ENCODE measurements at places on chromosomes 2 and 18. TPM values are rescaled to one million over a fixed set of nuclear protein-coding genes. Genes with fewer than 3 reads are reported as not detected.

- DNase-seq = no peak
Measured at GRCh38 chr18:10018289-10018688, 104.5 kb downstream of the VAPA start.

DNA sequence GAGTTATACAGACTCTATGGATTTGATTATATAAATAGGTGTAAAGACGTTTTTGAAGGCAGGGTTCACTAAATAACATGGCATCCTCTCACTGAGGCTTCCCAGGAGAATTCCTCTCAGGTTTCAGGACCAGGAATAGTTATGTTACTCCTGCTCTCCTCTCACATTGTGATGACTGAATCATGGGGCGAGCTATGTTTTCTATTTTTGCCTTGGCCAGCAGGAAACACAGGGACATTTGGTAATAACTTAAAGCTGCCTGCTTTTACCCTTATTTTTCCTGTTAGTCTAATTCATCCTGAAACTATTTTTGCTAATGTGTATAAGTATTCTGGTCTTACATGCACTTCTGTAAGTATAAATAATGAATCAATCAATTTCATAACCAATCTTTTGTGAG is 115.3 kb upstream of the ITGB6 start:
- DNase-seq = no peak

DNA sequence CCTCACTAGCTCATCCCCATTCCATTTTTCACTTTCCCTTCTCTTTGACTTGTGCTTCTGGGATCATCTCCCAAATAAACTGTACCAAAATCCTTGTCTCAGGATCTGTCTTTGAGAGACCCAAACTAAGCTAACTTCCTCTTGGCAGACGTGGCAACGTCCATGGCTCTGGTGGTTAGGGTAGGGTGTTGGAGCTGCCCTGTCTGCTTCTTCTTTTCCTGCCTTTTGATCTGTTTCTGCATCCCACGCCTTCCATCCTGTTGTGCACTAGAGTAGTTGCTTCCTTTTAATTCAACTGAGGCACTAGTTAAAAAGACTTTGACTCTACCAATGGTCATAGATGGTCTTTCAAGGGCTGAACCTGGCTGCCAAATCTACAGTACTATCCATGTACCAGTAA is 5.5 kb upstream of the MAP4K4 start:
- no peak for DNase-seq

DNA sequence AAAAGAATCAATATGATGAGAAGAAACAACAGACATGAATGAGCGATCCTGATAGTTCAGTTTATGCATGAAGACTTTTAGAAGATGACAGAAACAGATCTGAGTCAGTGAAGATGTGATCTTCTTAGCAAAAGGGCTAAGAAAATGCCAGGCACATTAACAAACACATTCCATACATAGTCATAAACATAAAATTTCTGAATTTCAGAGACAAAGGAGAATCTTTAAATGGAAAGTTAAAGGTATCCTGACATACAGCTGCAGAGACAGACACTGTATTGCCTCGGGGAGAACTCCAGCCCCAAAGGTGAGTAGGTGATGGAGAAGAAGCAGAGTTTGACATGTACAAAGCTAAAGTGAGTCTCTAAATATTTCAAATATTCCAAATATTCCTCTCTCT is 40.6 kb upstream of the FN1 start:
- DNase-seq = no peak

NLRC4 gene
- polyA plus RNA-seq = not detected

GRCh38 chr2:118525346-118525745 is 322.1 kb downstream of the EN1 start:
- DNase-seq = no peak

GRCh38 chr2:112714836-112715631 is 5.8 kb upstream of the NT5DC4 start:
- no peak for DNase-seq

CNGA3 gene
- not detected for polyA plus RNA-seq
